ENCODE measurements at places on chromosomes 3 and 15. TPM values are rescaled to one million over a fixed set of nuclear protein-coding genes. Genes with fewer than 3 reads are reported as not detected.

DNA sequence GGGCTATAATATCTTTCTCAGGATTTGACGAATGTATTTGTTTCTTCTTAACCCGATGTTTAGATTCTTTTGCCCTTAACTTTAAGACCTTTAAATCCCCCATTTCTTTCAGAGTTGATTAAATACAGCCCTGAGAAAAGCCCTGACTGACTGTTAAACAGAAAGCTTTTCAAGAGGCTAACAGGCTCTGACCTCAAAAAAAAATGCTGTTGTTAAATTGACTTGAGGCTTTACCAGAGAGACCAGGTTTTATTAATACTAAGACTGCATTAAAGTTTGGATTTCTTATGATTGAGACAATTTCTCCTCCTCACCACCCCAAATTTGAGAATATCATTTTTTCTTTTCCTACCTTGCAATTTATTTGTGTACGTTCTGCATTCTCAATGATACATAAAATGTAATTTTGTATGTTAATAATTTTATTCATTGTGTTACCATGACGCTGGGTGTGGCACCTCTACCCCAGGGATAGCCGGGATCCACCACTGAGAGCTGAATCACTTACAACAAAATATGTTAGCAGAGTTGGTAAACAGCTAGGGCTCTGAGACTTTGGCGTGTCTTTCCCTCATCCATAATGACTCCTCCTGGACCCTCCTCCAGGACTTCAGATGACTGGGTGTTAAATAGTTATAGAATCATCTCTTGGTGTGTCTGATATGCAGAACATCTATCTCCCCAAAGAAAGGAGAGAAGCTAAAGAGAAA, 753.5 kb downstream of the NAALADL2 start:
- DNase-seq = no peak

- no peak for DNase-seq
These were observed 45.0 kb downstream of the BLM start for GRCh38 chr15:90762109-90762508.

The CCR8 gene
- total RNA-seq = 11.6 TPM

The PYGO1 gene
- total RNA-seq = not detected

The GPR27 gene
- not detected for total RNA-seq
